Activated CD8-positive, alpha-beta memory T cell treated with anti-CD3 and anti-CD28 coated beads, Interleukin-2, amount 10 ng/mL, durations not matched to agents 7 days and 5 days (primary cell): ENCODE measurements at places on chromosomes 16 and 17. TPM values are rescaled to one million over a fixed set of nuclear protein-coding genes. Genes with fewer than 3 reads are reported as not detected.
A peak's percentile ranks its signal among the peaks of the same experiment; 100 is the strongest.

DNA sequence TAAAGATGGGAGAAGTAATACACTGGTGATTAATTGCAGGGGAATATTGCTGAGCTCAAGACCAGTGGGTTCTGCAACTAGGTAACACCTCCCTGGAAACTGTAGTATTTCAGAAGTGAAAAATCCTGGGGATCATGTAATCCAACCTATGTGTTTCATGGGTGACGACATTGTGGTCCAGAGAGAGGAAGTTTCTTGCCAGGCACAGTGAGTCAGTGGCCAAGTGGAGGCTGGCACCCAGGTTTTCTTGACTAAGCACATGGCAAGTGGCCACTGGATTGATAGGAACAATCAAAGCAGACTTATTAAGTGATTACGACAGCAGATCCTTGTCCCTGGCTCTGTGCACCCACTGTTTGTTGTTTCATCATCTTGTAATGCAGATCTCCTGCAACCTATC is 14.6 kb upstream of the CIITA start:
- H3K4me1 ChIP-seq = peaks cover 14% of the 10 kb centered on the region
- H3K27ac ChIP-seq = no peak overlapping the region
- no peak for DNase-seq
- H3K4me3 ChIP-seq = no peak overlapping the region

DNA sequence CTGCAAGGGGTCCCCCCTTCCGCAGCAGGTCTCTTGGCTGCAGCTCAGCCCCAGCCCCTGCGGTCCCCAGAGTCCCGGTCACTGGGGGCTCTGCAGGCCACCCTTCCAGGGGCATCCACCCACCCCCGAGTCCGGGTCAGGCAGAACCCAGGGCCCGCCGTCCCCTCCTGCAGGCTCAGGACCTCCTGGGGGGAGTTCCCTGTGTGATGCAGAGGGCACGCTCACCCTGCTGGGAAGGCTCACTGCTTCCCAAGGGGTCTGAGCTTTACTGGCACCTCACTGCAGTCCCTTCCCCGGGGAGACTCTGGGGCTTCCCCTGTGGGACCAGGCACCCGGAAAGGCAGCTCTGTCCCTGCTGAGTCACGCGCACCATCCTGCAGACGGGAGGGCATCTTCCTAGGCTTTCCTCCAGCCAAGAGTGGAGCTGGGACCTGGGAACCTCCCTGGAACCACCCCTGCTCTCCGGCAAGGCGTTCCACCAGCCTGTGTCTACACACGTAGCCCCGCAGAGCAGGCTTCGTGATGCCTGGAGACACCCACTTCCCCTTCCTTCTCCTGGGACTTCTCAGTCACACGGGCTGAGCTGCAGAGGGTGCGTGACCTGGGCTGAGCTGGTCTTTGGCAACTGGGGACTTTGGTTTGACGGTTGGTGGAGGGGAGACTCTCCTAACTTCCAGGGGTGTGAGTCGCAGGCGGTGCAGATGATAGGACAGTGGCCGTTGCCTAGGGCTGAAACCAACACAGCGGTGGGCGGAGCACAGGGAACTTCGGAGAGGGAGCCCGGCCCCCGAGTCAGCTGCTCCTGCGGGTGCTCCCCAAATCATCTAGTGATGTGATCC is 23.4 kb downstream of the SLC25A10 start:
- peak overlapping the region; percentile 54 for H3K4me3 ChIP-seq
- H3K4me1 ChIP-seq = peaks cover 7% of the 10 kb centered on the region
- peaks cover 26% of the 10 kb centered on the region for H3K27me3 ChIP-seq
- H3K27ac ChIP-seq = no peak overlapping the region
- no peaks in the 10 kb centered on the region for H3K36me3 ChIP-seq

- no peaks in the 10 kb centered on the region for H3K4me1 ChIP-seq
- no peaks in the 10 kb centered on the region for H3K36me3 ChIP-seq
- DNase-seq = no peak
- no peaks in the 10 kb centered on the region for H3K27me3 ChIP-seq
These were observed 297.3 kb downstream of the ABCC12 start for GRCh38 chr16:47858333-47858982.

DNA sequence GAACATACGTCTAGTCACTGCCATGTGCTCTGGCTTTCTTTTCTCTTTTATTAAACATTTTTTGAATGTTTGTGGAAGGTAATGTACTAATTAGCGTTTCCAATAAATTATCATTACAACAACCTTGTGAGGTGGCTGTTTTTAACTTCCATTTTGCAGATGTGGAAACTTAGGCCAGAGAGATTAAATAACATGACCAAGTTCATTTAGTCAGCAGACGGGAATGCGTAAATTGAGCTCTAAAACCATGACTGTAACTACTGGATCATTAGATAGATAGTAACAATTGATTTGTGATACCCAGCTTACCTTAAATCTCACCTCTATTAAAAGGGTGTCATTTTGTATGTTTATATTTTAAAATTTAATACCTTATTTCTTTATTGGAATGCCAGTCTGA is 49.4 kb downstream of the RABEP1 start:
- H3K4me3 ChIP-seq = no peak overlapping the region
- H3K27me3 ChIP-seq = no peaks in the 10 kb centered on the region
- H3K4me1 ChIP-seq = peaks cover 14% of the 10 kb centered on the region
- no peak overlapping the region for H3K27ac ChIP-seq

DNA sequence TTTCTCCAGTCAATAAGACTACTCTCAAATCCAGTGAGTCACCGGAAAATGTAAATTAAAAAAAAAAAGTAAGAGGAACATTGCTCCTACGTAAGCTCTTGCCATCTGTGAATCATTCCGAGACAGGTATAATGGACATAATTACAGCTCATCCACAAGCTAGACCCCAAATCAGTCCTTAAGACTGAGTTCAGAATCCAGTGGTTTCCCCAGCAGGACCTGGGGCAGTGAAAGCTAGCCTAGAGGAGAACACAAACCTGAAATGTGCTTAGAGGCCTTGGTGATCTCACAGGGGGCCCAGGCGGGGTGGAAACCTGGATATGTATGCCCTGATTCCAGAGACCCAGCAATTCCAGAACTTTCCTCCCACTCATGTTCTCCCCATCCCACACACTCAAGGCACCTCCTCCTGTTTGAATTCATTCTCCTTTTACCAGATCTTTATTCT is 132.0 kb downstream of the COPRS start:
- no peak for DNase-seq
- no peak overlapping the region for H3K27ac ChIP-seq
- no peaks in the 10 kb centered on the region for H3K36me3 ChIP-seq
- H3K27me3 ChIP-seq = no peaks in the 10 kb centered on the region
- H3K4me3 ChIP-seq = no peak overlapping the region
- no peaks in the 10 kb centered on the region for H3K4me1 ChIP-seq

PRKCB gene
- 98.5 TPM for total RNA-seq

DNA sequence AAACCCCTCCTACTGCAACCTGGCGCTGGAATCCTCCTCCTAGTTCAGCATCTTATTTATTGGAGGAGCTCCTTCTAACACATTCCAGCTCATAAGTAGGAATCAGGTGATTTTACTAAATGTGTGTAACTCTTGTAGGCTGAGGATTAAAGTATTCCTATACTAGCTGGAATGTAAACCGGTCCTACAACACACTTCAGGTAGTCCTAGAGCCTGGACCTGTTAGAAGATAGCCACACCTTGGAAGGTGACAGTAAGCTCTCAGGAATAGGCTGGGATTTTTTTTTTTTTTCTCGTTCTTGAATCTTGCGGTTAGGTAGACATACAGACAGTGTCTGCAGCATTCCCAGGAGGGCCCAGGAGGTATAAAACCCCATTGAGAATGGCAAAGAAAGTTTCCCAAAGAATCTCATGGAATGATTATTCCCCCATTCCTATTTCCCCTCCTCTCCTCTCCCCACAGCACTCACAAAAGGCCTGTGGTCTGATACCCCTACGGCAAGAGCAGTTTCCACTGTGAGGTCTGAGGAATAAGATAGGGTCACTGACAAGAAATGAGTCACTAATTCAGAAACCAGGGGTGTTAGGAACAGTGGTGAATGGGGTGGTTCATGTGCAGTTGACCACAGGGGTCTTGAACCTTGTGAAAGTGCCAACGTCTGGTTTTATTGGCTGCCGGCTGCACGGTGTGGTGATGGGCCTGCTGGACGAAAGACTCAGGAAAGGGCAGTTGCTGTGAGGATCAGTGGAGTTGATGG is 267.1 kb downstream of the UTP18 start:
- H3K4me1 ChIP-seq = no peaks in the 10 kb centered on the region
- H3K27ac ChIP-seq = no peak overlapping the region

IRX3 gene
- total RNA-seq = 0.47 TPM

GRCh38 chr17:49596613-49597244 is 21.1 kb downstream of the NXPH3 start:
- no peak overlapping the region for H3K4me3 ChIP-seq
- H3K27me3 ChIP-seq = no peaks in the 10 kb centered on the region
- no peaks in the 10 kb centered on the region for H3K4me1 ChIP-seq
- H3K27ac ChIP-seq = no peak overlapping the region

- H3K27me3 ChIP-seq = no peaks in the 10 kb centered on the region
- H3K36me3 ChIP-seq = no peaks in the 10 kb centered on the region
- H3K27ac ChIP-seq = no peak overlapping the region
- H3K4me1 ChIP-seq = peaks cover 11% of the 10 kb centered on the region
- peak; percentile 33 for DNase-seq
These were observed 212.2 kb downstream of the SEC14L1 start for GRCh38 chr17:77352996-77353395.

GNAO1 gene
- total RNA-seq = 1.5 TPM

TMEM11 gene
- 29.3 TPM for total RNA-seq

CTRB2 gene
- not detected for total RNA-seq

ZDHHC7 gene
- 22.3 TPM for total RNA-seq
